ENCODE measurements at places on chromosomes 12 and 14.

DNA sequence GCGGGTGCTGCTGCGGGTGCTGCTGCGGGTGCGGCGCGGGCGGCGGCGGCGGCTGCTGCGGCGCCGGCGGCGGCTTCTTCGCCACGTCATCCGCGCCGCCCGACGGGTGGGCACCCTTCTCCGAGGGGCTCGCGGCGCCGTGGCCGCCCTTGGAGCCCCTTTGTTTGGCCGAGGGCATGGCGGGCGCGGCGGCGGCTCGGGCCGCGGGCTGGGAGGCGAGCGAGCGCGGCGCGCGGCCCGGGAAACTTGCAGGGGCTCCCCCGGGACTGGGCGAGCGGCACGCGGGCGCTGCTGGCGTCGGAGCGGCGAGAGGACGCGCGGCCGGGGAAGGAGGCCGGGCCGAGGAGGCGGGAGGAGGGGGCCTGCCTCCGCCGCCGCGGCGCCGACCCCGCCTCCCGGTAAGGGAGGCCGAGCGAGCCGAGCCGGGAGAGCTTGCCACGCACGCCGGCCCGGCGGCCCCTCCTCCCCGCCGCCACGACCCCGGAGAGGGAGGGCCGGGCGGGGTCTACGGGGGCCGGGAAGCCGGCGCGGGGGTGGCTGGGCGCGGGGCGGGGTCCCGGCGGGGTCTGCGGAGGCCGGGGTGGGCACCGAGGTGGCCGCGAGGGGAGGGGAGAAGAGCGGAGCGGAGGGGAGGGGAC, at the start of gene CKAP4:
CKAP4 (minus strand) TSS at position 347 of the 638 bp plus-strand sequence; CDS start at position 178, 169 bp downstream.
- no peaks in the 10 kb centered on the region for H3K36me3 ChIP-seq
- peaks cover 22% of the 10 kb centered on the region for H3K4me1 ChIP-seq
- peak within 1 kb of the TSS; percentile 81 for H3K4me3 ChIP-seq

DNA sequence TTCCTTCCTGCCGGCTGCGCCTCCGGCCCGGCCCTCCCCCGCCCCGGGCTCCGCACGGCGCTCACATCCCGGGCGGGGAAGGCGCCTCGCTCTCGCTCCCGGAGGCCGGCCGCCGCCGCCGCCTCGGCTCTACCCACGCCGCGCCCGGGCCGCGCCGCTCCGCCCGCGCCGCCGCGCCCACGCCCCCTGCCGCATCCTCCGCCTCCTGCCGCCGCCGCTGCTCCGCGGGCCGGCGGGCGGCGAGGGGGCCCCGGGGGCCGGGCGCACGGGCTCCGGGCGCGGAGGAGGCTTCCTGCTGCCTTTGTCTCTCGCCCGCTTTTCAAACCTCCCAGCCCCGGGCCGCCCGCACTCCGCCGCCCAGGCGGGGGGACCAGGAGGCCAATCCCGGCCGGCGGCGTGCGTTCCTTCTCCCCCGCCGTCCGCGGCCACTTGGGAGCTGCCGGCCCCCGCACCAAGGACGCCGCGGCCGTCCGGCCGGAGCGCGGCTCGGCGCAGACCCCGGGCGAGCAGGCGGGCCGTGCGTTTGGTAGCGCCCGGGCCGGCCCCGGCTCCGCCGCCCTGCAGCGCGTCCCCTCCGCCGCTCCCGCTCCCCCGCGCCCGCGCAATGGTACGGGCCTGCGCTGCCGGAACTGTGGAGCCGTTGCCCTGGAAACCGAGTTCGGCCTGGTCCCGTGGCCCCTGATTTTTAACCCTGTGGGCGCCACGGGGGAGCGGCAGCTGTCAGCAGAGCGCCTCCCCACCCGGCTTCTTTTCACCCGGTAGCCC, at the start of gene FBXL14:
FBXL14 (minus strand) TSS at position 321 of the 765 bp plus-strand sequence. CDS start 515 bp downstream, outside the sequence.
- peak; percentile 98 for DNase-seq
- H3K4me3 ChIP-seq, result peak within 1 kb of the TSS; percentile 86
- H3K36me3 ChIP-seq, result no peaks in the 10 kb centered on the region
- H3K27ac ChIP-seq, result peak within 1 kb of the TSS; percentile 81
- H3K4me1 ChIP-seq, result peaks cover 26% of the 10 kb centered on the region

GRCh38 chr12:108477055-108477880, 37.8 kb upstream of the FICD start:
- no peak for DNase-seq
- H3K4me1 ChIP-seq, result no peaks in the 10 kb centered on the region
- no peaks in the 10 kb centered on the region for H3K36me3 ChIP-seq
- H3K27ac ChIP-seq, result no peak overlapping the region
- H3K4me3 ChIP-seq, result no peak overlapping the region
- no peaks in the 10 kb centered on the region for H3K27me3 ChIP-seq

GRCh38 chr12:90253136-90253535, 544.5 kb upstream of the ATP2B1 start:
- no peak overlapping the region for H3K4me3 ChIP-seq
- H3K27ac ChIP-seq, result no peak overlapping the region
- no peaks in the 10 kb centered on the region for H3K4me1 ChIP-seq
- no peaks in the 10 kb centered on the region for H3K36me3 ChIP-seq
- no peaks in the 10 kb centered on the region for H3K27me3 ChIP-seq

- no peak overlapping the region for H3K4me3 ChIP-seq
- H3K27ac ChIP-seq, result no peak overlapping the region
- H3K4me1 ChIP-seq, result no peaks in the 10 kb centered on the region
- DNase-seq, result no peak
- no peaks in the 10 kb centered on the region for H3K27me3 ChIP-seq
Measured at GRCh38 chr12:112219195-112219594, 93.8 kb downstream of the TRAFD1 start.

DNA sequence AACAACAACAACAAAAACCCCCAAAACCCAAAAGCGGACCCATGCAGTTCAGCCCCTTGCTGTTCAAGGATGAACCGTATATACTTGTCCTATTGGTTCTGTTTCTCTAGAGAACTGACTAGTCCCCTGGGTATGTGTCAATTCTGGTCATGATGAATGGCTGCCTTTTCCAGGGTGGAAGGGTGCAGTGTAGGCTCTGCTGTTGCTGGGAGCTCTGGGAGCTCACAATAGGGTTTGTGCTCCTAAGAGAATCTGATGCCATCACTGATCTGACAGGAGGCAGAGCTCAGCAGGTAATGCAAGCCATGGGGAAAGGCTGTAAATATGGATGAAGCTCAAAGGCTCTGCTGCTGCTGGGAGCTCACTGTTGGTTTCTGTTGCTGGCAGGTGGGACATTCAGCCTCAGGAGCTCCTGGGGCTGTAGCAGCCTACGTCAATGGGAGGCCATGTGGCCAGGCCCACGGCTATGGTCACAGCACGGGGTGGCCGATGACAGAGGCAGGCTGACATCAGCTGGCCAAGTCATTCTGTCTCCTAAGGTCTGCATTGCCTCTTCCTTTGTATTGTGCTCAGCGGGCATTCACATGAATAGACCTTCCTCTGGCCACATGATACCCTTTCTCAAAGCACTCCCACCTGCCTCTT, 37.9 kb downstream of the DLK1 start:
- H3K4me3 ChIP-seq, result no peak overlapping the region
- DNase-seq, result peak; percentile 70
- peak overlapping the region; percentile 16 for H3K27ac ChIP-seq
- peaks cover 28% of the 10 kb centered on the region for H3K4me1 ChIP-seq

GRCh38 chr12:96153131-96153725, 40.9 kb upstream of the ELK3 start:
- no peaks in the 10 kb centered on the region for H3K36me3 ChIP-seq
- DNase-seq, result no peak
- no peak overlapping the region for H3K27ac ChIP-seq
- H3K4me3 ChIP-seq, result no peak overlapping the region
- no peaks in the 10 kb centered on the region for H3K27me3 ChIP-seq

GRCh38 chr12:602700-603068, 60.6 kb downstream of the NINJ2 start:
- no peaks in the 10 kb centered on the region for H3K27me3 ChIP-seq
- H3K4me1 ChIP-seq, result no peaks in the 10 kb centered on the region
- no peak for DNase-seq
- H3K36me3 ChIP-seq, result no peaks in the 10 kb centered on the region
- no peak overlapping the region for H3K27ac ChIP-seq

GRCh38 chr14:34059925-34060650, 109.2 kb upstream of the EGLN3 start:
- H3K36me3 ChIP-seq, result no peaks in the 10 kb centered on the region
- peaks cover 24% of the 10 kb centered on the region for H3K4me1 ChIP-seq
- peak overlapping the region; percentile 57 for H3K4me3 ChIP-seq
- peak; percentile 91 for DNase-seq
- H3K27ac ChIP-seq, result no peak overlapping the region

GRCh38 chr14:80658733-80659132, 282.8 kb downstream of the CEP128 start:
- no peak overlapping the region for H3K4me3 ChIP-seq
- no peak overlapping the region for H3K27ac ChIP-seq
- H3K36me3 ChIP-seq, result no peaks in the 10 kb centered on the region
- no peaks in the 10 kb centered on the region for H3K27me3 ChIP-seq

DNA sequence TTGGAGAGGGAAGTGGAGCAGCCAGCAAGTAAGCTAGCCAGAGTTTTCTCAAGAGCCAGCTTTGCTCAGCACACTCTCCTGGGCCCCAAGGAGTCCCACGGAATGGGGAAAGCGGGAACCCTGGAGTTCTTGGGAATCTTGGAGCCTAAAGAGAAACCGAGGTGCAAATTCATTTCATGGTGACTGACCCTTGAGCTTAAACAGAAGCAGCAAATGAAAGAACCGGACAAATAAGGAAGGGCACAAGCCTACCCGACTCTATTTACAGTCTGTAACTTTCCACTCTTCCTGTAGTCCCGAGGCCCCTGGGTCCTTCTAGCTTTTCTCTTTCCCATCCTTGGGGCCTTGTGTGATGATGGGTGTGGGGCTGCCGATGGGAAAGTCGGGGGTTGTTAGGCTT, 18.1 kb upstream of the TIGAR start:
- no peaks in the 10 kb centered on the region for H3K36me3 ChIP-seq
- no peak overlapping the region for H3K27ac ChIP-seq
- H3K4me3 ChIP-seq, result no peak overlapping the region

GRCh38 chr12:104372721-104373335, 69.3 kb downstream of the EID3 start:
- peaks cover 14% of the 10 kb centered on the region for H3K4me1 ChIP-seq
- no peak for DNase-seq
- H3K4me3 ChIP-seq, result no peak overlapping the region
- H3K27ac ChIP-seq, result no peak overlapping the region

DNA sequence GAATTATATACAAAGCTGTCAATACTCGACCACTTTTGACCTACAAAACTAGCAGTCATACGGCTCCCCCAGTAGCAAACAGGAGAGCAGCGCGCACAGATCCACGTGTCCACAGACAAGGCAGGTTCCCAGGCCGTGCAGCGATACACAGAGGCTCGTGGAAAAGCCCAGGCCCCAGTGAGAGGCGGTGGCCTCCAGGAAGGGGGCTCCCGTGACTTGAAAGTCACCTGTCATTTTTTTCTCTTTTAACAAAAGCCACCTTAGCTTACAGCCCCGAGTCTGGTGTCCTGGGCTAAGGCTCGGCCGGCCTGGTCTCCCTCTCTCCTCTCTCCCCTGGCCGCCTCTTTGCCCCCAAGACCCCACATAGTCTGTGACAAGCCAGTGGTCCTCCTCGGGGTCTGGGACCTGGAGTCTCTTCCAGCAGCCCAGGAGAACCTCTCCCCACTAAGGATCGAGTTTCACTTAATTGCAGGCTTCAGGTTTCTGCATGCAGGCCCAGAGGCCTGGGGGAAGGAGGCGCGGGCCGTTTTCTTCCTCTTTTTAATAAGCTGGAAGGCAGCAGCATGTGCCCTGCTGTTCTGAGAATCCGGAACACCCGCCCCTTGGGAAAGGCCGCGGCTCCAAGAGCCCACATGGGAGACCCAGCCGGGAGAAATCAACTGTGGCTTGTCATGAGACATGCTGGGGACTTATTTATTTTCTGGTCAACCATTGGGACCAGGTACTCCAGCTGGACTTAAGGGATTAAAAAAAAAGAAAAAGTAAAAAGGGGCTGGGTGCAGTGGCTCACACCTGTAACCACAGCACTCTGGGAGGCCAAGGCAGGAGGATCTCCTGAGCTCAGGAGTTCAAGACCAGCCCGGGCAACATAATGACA, 15.9 kb downstream of the NCOR2 start:
- H3K4me1 ChIP-seq, result peaks cover 17% of the 10 kb centered on the region
- no peaks in the 10 kb centered on the region for H3K27me3 ChIP-seq
- no peak overlapping the region for H3K4me3 ChIP-seq
- DNase-seq, result peak; percentile 80
- peak overlapping the region; percentile 79 for H3K27ac ChIP-seq
- H3K36me3 ChIP-seq, result no peaks in the 10 kb centered on the region

GRCh38 chr12:102673606-102674005, 193.2 kb upstream of the IGF1 start:
- no peak overlapping the region for H3K27ac ChIP-seq
- no peak overlapping the region for H3K4me3 ChIP-seq
- no peaks in the 10 kb centered on the region for H3K36me3 ChIP-seq
- no peaks in the 10 kb centered on the region for H3K27me3 ChIP-seq
- DNase-seq, result no peak
- H3K4me1 ChIP-seq, result no peaks in the 10 kb centered on the region

DNA sequence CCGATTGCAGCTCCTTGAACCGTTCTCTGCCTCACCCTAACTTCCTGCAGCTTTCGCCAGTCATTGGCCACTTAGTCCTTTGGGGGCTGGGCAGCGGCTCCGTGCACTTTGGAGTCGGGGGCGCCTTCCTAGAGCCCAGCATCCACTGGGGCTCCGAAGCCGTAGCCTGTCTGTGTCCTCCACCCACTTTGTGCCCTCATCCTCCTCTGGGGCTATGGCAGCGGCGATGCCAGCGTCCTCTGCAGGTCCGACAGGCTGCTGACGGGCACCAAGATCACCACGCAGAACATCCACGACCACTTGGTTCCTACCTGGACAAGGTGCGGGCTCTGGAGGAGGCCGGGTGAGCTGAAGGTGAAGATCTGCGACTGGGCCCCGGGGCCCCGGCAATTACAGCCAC, 11.8 kb upstream of the A2M start:
- no peak for DNase-seq
- H3K27me3 ChIP-seq, result no peaks in the 10 kb centered on the region
- H3K4me3 ChIP-seq, result no peak overlapping the region
- H3K27ac ChIP-seq, result no peak overlapping the region
- H3K36me3 ChIP-seq, result no peaks in the 10 kb centered on the region

- peak; percentile 65 for DNase-seq
- H3K4me3 ChIP-seq, result peak overlapping the region; percentile 97
- H3K4me1 ChIP-seq, result peaks cover 30% of the 10 kb centered on the region
- no peaks in the 10 kb centered on the region for H3K36me3 ChIP-seq
Measured at GRCh38 chr14:74882103-74882920, 596 bp downstream of the DLST start.

DNA sequence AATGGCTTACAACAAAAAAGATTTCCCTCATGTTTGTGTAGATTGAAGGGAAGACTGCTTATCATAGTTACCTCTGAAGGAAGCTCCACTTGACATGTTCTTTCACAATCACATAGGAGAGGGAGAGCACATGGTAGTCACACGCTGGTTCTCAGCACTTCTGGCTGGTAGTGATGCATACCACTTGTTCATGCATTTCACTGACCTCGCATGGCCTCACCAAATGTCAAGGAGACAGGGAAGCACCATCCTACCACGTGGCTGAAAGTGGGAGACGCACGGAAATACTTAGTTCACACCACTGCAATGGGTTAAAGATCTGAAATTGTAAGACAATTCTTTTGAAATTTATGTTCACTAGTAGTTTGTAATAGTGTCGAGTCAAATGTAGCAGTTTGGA, 74.0 kb downstream of the PDE3A start:
- DNase-seq, result no peak
- H3K27me3 ChIP-seq, result no peaks in the 10 kb centered on the region
- H3K4me3 ChIP-seq, result no peak overlapping the region
- peaks cover 16% of the 10 kb centered on the region for H3K4me1 ChIP-seq
- H3K27ac ChIP-seq, result no peak overlapping the region

GRCh38 chr12:110983811-110984210, 63.4 kb upstream of the MYL2 start:
- no peaks in the 10 kb centered on the region for H3K4me1 ChIP-seq
- no peaks in the 10 kb centered on the region for H3K36me3 ChIP-seq
- H3K27ac ChIP-seq, result no peak overlapping the region
- DNase-seq, result no peak

Data from neural progenitor cell (in vitro differentiated cells).